ENCODE measurements at places on chromosomes 6 and 20.

- no peak for DNase-seq
These were observed 1.2 kb upstream of the TOX2 start for GRCh38 chr20:43913291-43914025.

- DNase-seq, result no peak
These were observed 100.5 kb upstream of the HMGCLL1 start for GRCh38 chr6:55679503-55679902.

DNA sequence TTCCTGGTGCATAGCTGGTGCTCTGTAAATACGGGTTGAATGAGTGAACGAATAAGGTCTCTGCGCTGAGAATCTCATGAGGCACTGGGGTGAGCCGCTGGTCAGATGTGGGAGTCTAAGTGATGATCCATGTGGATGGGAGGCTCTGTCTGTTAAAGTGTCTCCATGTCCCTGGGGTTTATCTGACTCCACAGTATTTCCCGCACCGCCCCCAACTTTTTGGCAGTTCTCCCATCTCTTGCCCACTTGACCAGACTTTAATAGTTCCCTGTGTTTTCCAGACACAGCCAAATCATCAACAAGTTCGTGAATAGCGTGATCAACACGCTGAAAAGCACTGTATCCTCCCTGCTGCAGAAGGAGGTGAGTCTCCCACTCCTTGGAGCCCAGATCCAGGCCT is 9.9 kb downstream of the BPIFA2 start:
- no peak for DNase-seq

GRCh38 chr6:22071270-22072041 is 225.4 kb downstream of the PRL start:
- no peak for DNase-seq

- DNase-seq, result no peak
These were observed 1.0 kb downstream of the MRPS26 start for GRCh38 chr20:3046677-3047462.

- DNase-seq, result no peak
These were observed 1.2 kb downstream of the SNX21 start for GRCh38 chr20:45834797-45835161.

DNA sequence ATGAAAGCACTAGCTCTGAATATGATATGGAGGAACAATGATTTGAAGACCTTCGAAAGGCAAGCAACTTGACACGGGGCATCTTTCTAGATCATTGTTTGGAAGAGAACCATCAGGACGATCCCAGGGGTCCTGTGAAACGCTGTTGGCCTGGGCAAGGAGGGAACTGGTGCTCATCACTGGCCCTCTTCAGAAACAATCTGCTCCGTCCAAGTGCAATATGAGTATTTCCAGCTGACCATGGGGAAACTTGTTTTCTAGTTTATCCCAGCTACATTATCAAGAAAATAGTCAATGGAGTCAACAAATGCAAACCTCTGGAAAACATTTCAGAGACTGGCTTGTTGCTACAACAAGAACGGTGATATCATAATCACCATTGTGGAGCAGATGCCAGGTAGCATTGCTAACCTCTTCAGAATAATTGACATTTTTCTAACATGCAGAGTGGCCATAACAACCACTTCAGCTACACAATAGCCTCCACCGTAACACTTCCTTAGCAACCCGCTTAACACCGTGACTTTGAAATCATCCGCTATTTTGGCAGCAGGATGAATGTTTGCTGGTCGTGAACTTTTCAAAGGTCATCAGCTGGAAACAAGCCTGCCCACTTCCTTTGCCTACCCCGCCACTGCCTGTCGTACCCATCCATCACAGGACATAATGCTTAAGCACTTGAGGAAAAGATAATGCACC is 112.0 kb upstream of the PDE10A start:
- no peak for DNase-seq

- DNase-seq, result no peak
These were observed 353.0 kb upstream of the RGS17 start for GRCh38 chr6:153484056-153484455.

GRCh38 chr6:37990762-37991525 is 171.4 kb downstream of the ZFAND3 start:
- no peak for DNase-seq

GRCh38 chr6:85449388-85449817 is 480 bp upstream of the NT5E start:
- peak; percentile 41 for DNase-seq

DNA sequence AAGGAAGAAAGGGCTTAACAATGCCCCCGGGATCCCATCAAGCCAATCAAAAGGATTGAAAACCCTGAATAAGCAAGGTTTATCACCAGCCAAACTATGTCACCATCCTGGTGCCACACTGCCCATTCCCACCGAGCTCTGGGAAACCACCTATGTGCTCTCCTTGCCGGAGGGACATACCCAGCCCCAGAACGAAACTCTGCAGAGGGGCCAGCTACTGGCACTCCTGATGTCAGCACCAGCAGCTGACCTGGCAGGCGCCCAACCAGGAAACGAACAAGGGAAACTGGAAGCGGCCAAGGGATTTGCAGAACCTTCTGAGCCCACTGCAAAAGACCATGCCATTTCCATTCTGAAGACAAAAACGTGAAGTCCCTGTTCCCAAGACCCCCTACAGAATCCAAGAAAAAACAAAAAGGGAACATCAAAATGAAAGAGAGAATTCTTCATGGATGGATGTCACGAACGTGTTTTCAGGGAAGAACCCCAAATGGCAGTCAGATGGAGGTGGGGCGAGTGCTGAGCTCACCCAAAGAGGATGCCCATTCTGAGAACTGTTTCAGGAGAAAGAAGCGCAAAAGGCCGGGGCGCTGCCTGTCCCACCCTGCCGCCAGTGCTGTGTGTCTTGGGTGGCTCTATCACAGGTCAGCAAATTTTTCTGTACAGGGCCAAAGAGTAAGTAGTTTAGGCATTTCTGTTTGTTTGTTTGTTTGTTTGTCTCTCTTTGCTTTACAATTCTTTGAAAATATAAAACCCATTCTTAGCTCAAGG is 305.2 kb downstream of the ESR1 start:
- DNase-seq, result no peak

GRCh38 chr6:97021194-97021593 is 96.7 kb downstream of the KLHL32 start:
- DNase-seq, result no peak

GRCh38 chr6:3603340-3604130 is 146.7 kb upstream of the SLC22A23 start:
- DNase-seq, result no peak

- DNase-seq, result no peak
These were observed 133.9 kb downstream of the AGPAT4 start for GRCh38 chr6:161139766-161140553.

- no peak for DNase-seq
These were observed 314.6 kb downstream of the ZFAND3 start for GRCh38 chr6:38133932-38134703.

GRCh38 chr20:11376998-11377397 is 540.7 kb upstream of the BTBD3 start:
- no peak for DNase-seq

DNA sequence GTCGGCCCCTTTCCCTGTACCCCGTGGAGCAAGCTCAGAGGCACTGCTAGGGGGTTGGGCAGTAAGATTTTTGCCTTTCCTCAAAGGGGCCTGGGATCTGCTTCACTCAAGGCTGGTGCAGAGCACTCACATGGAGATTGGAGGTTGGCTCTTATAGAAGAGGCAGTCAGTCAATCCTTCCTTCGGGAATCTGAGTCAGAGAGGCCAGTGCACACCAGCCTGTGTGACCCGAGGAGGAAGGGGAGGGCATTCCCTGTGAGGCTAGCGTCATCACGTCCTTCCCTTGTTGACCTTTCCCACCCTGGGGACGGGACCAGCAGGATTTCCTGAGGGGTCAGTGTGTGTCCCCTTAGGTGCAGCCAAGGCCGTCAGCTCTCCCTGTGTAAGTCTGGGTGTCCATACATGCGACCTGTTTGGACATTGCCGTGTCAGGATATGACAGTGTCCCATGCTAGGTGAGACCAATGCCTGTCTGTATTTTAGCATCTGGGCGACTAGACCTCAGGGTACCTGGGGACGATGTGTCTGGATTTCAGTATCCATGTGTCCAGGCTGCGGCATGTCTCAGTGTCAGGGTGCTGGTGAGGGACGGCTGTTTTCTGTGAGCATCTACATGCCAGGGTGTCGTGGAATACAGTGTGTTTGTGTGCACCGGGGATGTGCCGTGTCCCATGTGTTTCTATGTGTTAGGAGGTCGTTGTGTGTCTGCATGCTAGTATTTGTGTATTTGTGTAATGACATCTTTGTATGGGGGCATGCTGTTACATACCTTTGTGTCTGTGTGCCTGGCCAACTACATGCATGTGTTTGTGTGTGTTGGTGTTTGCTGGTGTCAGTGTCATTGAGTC is 2.8 kb upstream of the ZNF512B start:
- DNase-seq, result no peak

GRCh38 chr6:109743739-109744138 is 52.6 kb downstream of the FIG4 start:
- DNase-seq, result no peak

- no peak for DNase-seq
These were observed 2.7 kb downstream of the CEBPB start for GRCh38 chr20:50193199-50193835.

GRCh38 chr20:15760001-15760621 is 813.1 kb downstream of the KIF16B start:
- no peak for DNase-seq

DNA sequence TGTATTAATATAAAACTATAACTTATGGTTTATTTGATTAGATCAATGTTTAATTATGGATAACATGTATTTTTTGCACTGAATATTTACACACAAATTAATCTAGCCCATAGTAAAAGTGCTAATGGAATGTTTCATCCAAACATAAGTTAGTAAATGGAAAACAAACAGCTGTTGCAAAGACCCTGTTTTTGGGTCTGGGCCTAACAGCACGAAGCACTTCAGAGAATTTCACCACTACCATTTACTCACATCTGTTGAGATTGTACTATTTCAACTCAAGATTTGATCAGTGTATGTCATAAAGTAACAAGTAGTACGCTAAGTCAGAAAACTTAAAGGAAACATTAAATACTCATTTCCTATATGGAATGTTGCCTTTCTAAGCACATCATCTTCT is 359.6 kb downstream of the LAMA2 start:
- no peak for DNase-seq

- no peak for DNase-seq
These were observed 28.4 kb upstream of the SDHAF4 start for GRCh38 chr6:70538376-70538775.

- DNase-seq, result no peak
These were observed 53.5 kb upstream of the LRFN2 start for GRCh38 chr6:40640599-40641227.

DNA sequence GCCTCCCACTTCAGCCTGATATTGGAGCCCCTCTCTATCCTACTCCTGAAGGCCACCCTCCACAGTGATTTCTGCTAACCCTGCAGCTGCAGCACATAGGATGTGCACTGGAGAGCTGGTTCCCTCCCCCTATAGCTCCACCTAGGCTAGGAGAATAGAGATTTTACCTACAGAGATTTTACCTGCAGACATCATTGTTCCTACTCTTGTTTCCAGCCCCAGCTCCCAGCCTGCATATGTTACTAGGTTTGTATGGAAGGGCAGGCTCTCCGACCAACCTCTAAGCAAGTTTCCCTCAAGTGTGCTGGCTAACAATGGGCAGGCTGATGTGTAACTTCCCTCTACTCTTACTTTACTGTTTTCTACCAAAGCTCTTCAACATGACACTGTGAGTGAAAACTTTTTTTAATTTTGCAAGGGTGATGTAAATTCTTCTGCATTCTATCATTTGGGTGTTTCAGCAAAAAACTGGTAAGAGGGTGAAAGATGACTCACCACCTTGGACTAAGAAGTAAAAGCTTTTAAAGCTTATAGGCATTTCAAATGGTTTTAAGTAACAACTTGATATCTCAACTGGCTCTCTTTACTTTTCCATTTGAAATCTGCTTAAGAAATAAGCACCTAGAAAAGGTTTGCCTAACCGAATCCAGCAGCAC is 106.8 kb downstream of the CDK19 start:
- no peak for DNase-seq

- DNase-seq, result peak; percentile 94
These were observed at the start of gene SF3B5 for GRCh38 chr6:144095134-144096002. TSS of gene SF3B5 (minus strand) at chr6:144095573. CDS start at chr6:144095497, 76 bp downstream.

DNA sequence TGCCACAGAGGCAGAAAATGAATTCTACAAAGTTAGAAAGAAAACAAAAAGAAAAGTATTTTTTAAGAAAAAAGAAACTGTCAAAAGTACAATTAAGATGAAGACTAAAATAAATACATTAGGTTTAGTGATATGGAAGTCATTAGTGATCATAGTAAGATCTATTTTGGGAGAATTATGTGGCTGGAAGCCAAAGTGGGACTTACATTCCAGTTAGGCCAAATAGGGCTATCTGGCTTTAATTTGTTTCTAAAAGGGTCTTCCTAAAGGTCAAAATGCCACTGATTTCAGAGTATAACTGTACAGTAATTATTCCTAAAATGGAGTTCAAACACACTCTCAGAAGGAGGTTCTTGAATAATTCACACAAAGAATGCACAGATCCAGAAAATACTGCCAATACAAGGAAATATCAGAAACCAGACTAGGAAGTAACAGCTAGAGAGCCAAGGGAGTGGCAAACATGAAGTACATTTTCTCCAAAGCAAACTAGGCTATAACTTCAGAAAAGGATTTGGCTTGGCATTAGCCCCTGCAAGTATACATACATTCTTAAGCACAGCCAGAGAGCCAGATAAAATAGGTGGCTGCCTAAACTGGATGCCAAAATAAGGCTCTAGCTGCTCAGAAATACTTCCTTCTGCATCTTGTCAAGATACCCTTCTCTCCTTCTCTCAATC is 45.3 kb downstream of the PDSS2 start:
- DNase-seq, result no peak
